NCI-H1930 (cell line): ENCODE measurements at places on chromosomes 6 and 20.

DNA sequence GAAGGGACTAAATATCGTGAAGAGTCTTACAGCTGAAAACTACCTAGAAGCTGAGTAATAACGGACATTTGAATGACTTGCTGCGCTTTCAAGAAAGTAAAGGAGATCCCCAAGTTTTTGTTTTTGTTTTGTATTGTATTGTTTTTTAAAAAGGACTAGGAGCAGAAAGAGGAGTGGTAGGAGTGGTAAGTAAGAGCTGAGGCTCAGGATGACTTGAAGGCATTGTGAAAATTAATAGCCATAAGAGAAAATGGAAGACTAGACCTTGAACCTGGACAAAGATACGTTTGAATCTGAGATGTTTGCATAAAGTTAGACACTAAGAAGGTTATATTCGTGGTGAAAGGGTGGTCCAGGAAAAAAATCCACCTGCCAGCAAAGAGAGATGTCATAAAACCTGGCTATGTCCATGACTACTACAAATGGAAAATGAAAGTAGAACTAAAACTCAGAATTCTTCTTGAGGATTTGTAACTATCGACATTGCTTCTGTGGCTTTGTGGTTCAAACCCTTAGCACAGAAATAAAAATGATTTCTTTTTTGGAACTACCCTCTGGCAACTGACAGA, 824.8 kb upstream of the FLRT3 start:
- DNase-seq, result no peak

DNA sequence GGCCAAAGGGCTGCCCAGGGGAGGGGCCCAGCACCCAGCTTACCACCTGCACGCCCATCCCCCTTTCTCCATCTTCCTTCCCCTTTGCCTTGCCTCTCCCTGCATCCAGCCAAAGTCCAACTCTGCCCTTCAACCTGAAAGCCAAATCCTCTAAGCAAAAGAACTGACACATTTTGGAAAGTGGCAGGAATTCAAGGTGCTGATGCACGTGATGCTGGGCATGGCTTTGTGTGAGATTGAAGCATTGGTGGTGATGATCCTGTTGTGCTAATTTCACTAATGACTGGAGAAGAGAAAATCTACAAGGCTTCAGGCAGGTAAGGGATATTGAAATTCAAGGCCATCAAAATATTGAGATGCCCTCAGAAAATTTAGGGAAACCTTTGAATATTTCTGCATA, 23.3 kb downstream of the SYNDIG1 start:
- no peak for DNase-seq

GRCh38 chr6:52420668-52421358, 671 bp downstream of the EFHC1 start:
- DNase-seq, result peak; percentile 10

DNA sequence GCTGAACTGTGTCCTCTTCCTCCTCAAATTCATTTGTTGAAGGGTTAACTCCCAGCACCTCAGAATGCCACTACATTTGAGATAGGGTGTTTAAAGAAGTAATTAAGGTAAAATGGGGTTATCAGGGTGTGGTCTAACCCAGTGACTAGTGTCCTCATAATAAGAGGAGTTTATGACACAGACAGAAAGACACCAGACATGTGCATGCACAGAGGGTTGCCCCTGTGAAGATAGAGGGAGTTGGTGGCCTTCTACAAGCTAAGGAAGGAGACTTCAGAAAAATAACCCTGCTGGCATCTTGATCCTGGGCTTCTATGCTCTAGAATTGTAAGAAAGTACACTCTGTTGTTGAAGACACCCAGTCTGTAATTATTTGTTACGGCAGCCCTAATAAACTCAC, 24.9 kb upstream of the EDN1 start:
- DNase-seq, result no peak

- no peak for DNase-seq
These were observed 33.1 kb downstream of the E2F3 start for GRCh38 chr6:20434766-20435165.
